ENCODE measurements at places on chromosomes 7 and 10.
A peak's percentile ranks its signal among the peaks of the same experiment; 100 is the strongest.

- no peak for DNase-seq
Measured at GRCh38 chr7:133750287-133750686, 376.9 kb upstream of the LRGUK start.

DNA sequence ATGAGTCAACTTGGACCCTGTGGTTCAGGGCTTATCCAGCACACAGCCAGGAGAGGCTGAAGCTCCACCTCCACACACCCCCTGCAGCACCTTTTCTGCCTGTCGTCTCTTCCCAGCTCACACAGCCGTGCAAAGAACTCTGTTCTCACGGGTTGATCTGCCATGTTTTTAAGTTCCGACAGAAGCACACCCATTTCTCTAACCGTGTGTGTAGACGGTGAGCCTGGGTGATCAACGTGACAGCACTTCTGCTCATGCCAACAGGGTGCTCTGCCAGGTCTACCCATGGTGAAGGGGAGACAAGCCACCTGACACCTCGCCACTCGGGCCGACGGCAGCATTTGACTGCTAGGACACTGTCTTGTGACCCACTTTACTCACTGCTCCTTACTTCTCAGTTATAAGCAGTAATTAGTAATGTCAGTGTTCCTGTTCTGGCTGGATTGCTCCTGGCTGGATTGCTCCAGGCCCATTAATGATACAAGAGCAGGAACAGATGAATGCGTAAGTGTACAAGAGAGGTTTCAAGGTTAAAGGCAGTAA lies 90.5 kb downstream of the RNF216 start:
- no peak for DNase-seq

DNA sequence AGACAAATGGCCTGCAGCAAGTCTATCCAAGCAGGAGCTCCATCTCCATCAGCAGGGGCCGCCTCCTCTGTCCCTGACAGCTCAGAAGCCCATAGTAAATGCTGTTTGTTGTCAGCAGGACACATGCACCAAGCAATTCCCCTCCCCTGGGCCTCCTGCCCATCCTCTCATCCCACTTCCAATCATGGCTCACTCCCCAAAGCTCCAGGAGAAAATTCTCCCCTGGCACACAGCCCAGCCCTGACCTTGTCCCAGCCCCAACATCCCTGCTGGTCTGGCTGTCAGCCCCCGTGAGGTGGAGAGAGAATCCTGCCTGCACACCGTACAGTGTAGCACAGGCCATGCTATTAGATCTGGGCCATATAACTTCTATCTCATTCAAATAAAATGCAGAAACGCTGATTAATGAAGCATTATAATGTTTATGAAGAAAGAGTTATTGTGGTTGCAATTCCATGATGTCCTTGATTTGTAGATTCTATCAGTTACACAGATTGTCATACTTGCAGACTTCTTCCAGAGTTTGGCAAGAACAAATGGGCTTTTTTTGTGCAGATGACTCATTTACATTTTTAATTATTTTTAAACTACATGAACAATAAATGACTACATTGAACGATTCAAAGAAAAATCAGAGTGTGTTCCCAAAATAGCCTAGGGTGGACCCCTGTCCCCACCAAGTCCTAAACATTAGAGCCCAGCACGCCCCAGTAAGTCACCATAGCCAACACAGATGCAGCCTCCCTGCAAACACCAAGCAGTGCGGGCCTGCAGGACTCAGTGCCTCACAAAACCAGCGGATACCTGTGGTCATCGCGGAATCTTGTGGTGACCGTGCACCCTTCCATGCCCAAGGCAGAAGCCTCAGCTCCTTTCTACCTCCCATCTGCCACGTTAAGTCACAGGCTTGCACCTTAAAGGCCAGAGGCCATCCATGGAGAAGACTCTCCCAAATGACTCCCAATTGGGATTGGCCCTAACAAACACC lies 70.1 kb downstream of the COBL start:
- no peak for DNase-seq

DNA sequence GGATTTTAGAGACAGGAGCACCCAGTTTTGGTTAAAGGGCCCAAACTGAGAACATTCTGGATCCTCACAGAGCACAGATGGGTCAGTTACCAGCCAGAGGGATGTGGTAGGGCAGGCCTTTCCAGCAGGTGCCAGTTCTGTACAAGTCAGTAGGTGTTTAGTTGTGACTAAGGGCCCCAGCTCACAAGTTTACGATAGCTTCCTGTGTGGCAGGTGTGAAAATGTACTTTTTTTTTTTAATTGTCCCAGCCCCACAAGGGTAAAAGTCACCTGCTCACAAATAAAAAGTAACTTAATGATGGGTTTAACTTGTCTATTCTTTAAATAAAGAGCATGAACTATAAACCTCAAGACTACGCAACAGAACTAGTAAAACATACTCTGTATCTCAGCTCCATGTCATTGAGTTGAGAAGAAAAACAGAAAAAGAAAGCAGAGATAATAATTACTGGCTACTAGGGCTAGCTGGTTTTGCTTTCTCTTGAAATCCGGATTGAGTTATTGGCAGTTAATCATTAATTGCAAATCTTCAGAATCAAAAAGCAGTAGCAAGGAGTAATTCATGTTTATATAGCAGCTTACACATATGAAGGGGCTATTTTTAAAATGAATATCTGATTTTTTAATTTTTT lies 15.4 kb downstream of the NFE2L3 start:
- no peak for DNase-seq

DNA sequence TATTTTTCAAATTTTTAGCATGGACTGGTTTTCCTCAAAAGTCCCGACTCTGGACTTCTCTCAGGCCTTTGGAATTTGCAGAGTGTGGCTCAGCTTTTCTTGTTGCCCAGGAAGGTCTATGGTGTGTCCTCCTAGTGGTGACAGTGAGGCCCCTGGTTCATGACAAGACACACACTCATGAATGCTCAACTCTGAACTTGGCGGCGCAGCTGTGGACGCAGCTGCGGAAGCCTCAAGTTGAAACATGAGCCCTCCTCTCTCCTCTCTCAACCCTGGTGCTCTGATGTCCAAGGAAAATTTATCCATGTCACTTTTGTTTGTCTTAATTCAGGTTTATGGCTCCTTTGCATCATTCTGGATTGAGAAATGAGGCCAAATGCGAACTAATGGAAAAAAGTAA lies 183.9 kb downstream of the HECW1 start:
- DNase-seq, result no peak

DNA sequence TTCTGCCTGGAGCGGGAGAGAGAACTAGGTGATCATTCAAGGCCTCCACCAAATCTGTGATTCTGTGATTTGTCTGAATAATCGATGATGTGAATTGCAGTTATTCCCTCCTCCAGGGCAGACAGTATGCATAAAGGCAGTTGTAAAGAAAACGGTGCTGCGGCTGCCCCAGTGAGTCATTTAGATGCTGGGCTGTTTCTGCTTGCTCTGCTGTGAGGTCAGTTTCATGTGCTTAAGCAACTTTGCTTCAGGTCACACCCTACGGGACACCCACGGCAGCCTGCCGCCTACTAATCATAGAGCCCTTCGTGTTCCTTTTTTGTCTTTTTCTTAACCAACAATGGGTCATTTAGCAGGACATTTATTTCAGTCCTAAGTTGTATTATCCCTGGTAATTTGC lies 158.1 kb upstream of the PITRM1 start:
- no peak for DNase-seq

DNA sequence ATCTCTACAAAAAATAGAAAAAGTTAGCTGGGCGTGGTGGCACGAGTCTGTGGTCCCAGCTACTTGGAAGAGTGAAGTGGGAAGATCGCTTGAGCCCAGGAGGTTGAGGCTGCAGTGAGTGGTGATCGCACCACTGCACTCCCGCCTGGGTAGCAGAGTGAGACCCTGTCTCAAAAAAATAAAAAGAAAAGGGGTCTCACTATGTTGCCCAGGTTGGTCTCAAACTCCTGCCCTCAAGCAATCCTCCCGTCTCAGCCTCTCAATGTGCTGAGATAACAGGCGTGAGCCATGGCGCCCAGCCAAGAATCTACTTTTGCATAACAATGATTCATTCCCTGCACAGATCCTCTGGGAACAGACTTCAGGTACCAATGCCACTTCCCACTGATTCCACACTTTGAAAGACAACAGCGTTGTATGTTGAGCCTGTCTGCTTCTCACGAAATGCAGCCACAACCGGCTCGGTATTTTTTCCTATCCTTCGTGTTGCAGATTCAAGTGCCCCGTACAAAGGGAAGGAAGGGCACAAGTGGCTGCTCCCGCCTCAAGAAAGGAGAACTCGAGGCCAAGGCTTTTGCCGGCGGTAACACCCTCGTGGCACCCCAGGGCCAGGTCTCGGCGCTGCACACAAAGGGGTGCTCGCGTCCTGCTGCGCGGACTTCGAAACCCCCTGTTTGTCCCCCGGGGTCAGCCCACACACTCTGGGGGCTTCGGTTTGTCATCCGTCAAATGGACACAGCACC lies 745 bp downstream of the DAGLB start:
- DNase-seq, result peak; percentile 31

DNA sequence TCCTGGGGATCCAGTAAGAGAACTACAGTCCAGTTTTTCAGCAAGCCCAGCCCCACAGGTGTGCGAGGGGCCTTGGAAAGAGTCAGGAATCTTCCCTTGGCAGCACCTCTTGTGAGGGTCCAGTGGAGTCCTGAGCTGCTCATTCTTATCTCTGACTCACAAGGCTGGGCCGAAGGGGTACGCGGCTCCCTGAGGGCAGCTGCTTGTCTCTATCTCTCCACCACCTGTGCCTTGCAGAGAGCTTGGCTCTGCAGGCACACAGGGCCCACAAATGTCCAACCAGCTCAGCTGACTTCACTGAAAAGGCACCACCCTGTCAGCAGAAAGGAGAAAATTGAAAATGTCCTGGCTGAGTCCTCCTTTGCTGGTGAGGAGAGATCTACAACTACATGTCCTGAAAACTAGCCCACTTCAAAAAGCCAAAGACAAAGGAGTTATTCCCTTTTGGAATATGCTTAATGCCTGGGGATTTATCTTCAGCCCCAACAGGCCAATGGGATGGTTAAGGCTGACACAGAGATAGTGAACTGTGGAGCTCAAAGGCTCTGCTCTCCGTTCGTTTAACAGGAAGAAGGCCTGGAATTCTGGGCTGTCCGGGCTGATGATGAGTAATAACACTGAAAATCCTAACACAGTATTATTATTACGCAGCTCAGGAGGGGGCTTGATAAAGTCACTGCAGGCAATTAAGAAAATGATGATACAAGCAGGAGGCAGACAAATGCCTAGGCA lies 23.4 kb downstream of the UROS start:
- no peak for DNase-seq

GRCh38 chr7:42494199-42494710 lies 257.2 kb upstream of the GLI3 start:
- no peak for DNase-seq

DNA sequence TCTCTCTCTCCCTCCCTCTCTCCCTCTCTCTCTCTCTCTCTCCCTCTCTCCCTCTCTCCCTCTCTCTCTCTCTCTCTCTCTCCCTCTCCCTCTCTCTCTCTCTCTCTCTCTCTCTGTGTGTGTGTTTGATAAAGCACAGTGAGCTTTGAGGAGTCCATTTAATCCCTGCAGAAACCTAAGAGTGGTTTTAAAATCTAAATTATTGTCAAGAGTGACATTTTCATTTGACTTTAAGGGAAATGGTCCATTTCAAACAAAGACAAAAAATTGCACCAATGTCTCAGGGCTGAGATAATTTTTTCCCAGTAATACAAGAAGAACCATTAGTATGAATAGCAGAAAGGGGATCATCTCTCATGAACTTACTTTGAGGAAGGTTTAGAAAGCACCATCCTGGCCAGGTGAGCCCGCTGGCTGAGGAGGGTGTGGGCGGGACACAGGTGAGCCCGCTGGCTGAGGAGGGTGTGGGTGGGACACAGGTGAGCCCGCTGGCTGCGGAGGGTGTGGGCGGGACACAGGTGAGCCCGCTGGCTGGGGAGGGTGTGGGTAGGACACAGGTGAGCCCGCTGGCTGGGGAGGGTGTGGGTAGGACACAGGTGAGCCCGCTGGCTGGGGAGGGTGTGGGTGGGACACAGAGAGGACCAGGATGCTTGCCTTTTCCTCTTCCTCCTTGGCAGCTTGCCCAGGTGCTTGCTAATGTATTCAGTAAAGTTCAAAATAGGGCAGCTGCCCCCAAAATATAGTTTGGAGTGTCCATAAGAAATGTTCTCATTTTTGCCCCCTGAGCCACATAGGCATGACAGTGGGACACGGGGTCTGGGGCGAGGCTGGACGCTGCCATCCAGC lies 125.0 kb downstream of the DNAJB6 start:
- no peak for DNase-seq

GRCh38 chr10:123804716-123805115 lies 86.9 kb downstream of the CPXM2 start:
- no peak for DNase-seq

GRCh38 chr10:57638411-57638810 lies 629.3 kb downstream of the IPMK start:
- DNase-seq, result no peak

DNA sequence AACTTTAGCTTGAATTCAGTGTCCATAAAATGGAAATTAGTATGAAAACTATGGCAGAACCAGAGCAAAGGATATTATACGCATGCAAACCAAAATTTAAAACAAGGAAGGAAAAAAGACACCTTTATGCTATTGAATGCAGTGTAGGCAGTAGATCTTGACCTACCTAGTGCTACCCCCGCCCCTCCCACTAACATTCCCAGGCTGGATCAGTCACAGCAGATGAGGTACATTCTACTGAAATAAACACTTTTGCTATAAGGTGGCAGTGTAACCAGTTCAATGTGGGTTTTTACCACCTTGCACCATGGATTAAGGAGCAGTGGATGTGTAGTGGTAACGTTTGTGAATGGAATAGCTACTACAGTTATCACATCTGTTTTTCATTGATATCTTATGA lies 27.9 kb downstream of the SRI start:
- no peak for DNase-seq

DNA sequence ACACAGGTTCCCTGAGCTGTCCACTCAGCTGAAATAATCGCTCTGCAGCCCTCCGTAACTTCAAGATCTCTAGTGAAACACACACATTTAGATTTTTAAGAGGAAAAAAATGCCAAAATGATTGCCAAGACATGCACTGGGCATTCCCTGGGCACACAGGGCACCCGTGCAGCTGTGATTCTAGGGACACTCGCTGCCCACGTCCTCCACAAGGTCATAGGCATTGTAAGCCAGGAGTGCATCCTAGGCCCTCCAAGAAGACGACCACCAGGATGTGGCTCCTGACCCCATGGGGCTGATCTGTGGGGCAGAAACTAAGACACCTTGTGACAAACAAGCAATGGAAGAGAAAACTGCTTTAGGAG lies 563.3 kb downstream of the PTPRN2 start:
- no peak for DNase-seq

DNA sequence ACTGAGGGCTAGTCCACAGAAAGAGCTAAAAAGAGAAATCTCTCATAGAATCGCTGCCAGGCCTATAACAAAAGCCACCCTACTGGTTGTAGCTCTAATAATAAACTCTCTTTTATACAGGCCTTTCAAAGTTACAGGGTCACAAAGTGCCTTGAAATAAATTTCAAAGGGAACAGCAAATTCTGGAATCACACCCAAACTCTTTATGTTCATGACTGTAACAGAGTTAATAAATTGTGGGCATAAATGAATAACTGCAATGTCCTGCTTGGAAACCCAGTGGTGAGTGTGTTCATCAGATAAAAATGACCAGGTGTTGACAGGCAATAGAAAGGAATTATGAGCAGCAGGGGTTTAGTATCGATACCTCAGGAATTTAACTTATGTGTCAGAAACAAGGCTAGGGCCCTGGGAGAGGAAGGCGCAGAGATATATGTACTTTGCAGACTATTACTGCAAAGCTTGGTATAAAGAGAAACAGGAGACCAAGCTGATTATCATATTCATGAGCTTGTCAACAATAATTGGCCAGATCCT lies 9.3 kb downstream of the CDC14C start:
- DNase-seq, result no peak

- DNase-seq, result no peak
Measured at GRCh38 chr10:119919826-119920225, 27.3 kb downstream of the SEC23IP start.
